Left renal cortex interstitium (tissue), 4 donors: ENCODE measurements at places on chromosomes 1 and 21.

- DNase-seq: no peak
These were observed 8.0 kb upstream of the NAV1 start for GRCh38 chr1:201530741-201531531.

GRCh38 chr1:184407816-184408510 lies 21.1 kb downstream of the C1orf21 start:
- no peak for DNase-seq

DNA sequence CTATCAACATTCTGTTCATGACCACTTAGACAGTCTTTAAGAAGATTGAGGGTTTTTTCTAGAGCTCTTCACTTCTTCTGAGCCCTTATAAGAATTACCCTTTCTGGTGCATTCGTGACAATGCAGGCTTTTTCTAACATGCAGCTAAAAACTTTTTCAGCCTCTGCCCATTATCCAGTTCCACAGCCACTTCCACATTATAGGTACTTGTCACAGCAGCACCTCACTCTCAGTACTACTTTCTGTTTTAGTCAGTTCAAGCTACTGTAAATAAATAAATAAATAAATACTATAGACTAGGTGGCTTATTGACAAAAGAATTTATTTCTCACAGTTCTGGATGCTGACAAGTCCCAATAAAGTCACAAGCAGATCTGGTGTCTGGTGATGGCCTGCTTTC lies 284.4 kb upstream of the PKN2 start:
- DNase-seq: no peak

DNA sequence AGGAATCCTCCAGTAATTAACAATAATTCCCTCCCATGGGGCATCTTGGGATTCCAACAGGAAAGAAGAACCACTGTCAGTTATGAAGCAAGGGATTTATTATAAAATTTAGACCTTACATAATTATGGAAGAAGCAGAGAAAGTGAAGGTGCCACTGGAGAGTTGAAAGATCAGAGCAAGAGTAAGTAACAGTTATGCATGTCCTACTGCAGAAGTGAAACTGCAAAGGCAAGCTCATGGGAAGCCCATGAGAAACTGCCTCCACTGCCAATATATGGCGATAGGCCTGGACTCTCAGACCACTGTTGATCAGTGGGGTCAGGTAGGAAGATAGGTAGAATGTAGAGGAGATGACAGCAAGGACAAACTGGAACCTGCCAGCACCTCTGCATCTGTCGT lies 123.6 kb upstream of the ZNF648 start:
- DNase-seq: no peak

DNA sequence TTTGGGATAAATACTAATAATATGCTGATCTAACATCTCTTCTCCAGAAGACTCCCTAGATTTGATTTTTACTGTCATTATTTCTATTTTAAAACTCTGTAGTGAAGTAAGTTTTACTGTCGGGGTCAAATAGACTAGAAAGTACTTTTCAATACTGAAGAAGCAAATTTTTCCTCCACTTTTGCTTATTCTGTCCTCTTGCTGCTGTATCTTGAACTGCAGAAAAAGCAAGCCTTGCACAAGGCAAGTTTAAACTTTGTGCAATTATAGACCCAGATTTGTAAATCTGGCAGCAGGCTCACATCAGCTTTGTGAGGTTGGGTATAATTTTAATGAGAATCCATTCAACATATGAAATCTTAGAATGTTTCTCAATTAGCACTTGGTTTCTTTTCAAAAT lies 151.1 kb upstream of the ETS2 start:
- DNase-seq: no peak

DNA sequence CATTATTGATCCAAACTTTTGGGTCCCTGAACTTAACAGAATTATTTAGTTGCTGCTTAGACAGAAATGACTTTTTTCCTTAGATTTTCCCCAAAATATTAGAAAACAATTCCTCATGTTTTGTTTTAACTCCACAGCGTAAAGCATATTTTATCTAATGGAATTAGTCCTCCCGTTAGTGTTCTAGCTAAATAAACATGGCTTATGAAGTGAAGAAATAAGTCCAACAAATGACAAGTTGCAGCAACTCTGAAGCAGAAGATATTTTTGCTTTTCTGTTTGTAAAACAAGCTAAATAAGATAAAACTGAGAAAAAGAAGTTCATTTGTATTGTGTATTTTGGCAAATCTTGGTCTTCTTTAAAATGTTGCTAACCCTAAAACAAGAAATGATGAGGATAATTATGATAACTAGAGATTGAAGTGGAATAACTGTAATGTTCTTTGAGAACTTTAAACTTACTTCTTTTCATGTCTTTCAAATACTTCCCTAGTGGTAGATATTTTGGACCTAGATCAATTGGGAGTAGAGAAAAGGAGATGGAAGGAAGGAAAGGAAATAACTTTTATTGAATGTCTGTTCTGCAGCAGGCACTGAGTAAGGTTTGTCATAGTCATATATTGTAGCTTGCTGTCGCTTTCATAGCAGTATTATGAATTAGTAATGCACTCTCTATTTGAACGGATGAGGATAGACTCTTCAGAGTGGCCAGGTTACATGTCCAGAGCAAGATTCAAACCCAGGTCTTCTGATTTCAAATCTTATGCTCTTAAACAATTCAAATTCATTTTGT lies 12.5 kb downstream of the NFIA start:
- no peak for DNase-seq

- DNase-seq: no peak
These were observed 53.4 kb downstream of the UBR4 start for GRCh38 chr1:19156676-19157075.

GRCh38 chr1:58047265-58047858 lies 499.2 kb downstream of the OMA1 start:
- no peak for DNase-seq

- no peak for DNase-seq
These were observed 13.9 kb downstream of the MEF2D start for GRCh38 chr1:156486421-156487344.

GRCh38 chr1:14939527-14940284 lies 213.8 kb upstream of the TMEM51 start:
- DNase-seq: no peak

DNA sequence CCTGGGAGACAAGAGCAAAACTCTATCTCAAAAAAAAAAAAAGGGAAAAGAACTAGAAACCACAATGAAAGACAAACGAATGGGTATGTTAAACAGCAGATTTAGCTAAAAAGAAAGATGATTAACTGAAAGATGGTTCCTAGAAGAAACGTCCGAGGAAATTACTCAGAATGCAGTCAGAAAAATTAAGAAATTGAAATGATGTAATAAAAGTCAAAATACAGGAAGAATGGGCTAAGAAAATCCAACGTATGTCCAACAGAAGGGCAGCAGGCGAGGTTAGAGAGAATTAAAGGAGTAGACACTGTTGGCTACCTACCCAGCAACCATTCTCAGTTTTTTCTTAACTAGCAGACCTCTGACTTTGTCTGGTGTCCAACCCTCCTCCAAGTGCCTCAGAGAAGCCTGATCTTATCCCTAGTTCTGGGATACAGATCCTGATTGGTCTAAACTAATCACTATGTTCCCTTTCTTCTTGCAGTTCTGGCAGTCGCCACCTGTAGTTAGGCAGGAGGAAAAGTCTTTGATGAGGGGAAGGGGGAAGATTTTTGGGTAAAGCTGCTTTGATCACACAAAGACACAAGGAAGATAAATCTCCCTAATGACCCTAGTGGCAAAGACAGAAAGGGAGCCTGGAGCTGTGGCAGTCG lies 25.7 kb downstream of the GPR161 start:
- no peak for DNase-seq
